Hippocampal formation (tissue), 2 donors: ENCODE measurements at places on chromosomes 7 and 10.

DNA sequence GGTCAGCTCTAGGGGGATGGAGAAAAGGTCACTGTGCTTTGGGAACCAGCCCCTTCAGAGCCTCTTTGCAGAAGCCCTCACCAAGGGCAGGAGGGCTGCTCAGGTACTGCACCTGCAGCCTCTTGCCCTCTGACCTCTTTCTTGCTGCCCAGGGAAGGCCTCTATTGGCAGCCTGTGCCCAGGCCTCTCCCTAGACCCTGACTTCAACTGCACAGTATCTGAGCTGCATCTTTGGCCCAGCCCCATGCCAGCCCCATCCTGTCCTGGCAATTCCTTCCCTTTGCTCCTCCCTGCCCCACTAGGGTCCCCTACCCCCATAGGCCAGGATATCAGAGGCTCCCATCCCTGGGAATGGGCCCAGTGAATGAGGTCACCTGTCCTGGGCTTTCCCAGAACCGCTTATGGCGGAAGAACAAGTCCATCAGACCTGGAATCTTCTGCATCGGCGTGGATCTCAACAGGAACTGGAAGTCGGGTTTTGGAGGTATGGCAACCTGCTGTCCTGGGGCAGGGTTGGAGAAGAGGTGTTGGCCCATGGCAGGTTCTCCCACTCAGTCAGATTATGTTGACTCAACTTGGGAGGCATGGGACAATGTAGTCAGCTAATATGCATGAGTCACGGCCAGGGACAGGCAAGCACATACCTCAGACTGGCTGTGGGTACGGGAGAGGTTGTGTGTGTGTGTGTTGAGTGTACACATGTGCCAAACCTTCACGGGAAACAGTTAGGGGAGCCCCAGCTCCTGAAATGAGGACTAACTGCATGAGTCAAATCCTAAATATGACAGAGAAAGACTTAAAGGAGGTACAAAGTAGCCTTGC, 17.1 kb upstream of the CPA1 start:
- no peak for DNase-seq

DNA sequence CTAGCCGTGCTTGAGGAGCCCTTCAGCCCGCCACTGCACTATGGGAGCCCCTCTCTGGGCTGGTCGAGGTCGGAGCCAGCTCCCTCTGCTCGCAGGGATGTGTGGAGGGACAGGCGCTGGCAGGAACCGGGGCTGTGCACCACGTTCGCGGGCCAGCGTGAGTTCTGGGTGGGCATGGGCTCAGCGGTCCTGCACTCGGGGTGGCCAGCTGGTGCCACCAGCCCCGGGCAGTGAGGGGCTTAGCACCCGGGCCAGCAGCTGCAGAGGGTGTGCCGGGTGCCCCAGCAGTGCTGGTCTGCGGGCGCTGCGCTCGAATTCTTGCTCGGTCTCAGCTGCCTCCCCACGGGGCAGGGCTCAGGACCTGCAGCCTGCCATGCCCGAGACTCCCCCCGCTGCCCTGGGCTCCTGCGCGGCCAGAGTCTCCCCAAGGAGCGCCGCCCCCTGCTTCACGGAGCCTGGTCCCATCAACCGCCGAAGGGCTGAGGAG, 90.8 kb upstream of the NRG3 start:
- DNase-seq, result no peak

GRCh38 chr10:47031211-47031900, 120.1 kb downstream of the PTPN20 start:
- no peak for DNase-seq

- DNase-seq, result no peak
Observed at GRCh38 chr10:18400201-18400905, 251.0 kb downstream of the NSUN6 start.

GRCh38 chr10:103350517-103351260, at the start of gene PCGF6:
Gene PCGF6, minus strand, starts transcription at chr10:103351140. Its CDS starts 74 bp downstream, at chr10:103351066.
- DNase-seq, result peak; percentile 74

DNA sequence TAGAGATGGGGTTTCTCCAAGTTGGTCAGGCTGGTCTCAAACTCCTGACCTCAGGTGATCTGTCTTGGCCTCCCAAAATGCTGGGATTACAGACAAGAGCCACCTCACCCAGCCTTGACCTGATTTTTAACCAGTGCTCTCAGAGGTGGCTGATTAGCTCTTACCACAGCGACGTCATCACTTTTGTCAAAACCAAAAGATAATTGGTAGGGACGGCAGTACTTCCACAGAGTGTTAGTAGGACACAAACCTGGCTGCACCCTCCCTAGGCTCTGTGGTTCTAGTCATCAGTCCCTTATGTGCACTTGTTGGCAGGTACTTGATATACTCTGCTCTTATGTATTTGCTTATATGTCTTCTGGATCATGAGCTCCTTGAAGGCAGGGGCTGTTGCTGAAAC, 74.0 kb downstream of the GPR141 start:
- DNase-seq, result no peak

DNA sequence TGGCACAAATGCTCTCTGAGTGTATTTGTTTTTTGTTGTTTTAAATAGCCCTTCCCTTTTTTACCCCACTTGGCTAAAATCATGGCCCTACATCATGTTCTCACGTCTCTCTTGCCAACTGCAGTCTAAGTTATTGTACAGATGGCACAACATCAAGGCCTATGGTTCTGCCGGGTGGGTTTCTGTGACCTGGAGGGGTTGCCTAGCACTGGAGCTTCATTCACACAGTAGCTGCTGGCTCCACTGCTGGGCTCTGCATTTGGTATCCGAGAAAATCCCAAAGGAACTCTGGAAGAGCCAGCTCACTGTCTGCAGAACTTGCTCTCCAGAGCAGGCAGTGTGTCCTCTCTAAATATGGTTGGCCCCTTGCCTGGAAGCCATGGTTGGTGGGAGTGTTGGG, 120.6 kb downstream of the LRRC4 start:
- DNase-seq, result no peak

- no peak for DNase-seq
Observed at GRCh38 chr7:149714910-149715471, 58.4 kb downstream of the ZNF467 start.

GRCh38 chr10:80015911-80016830, 62.3 kb upstream of the TMEM254 start:
- no peak for DNase-seq

- DNase-seq, result no peak
Observed at GRCh38 chr7:3239291-3239691, 61.8 kb upstream of the SDK1 start.

DNA sequence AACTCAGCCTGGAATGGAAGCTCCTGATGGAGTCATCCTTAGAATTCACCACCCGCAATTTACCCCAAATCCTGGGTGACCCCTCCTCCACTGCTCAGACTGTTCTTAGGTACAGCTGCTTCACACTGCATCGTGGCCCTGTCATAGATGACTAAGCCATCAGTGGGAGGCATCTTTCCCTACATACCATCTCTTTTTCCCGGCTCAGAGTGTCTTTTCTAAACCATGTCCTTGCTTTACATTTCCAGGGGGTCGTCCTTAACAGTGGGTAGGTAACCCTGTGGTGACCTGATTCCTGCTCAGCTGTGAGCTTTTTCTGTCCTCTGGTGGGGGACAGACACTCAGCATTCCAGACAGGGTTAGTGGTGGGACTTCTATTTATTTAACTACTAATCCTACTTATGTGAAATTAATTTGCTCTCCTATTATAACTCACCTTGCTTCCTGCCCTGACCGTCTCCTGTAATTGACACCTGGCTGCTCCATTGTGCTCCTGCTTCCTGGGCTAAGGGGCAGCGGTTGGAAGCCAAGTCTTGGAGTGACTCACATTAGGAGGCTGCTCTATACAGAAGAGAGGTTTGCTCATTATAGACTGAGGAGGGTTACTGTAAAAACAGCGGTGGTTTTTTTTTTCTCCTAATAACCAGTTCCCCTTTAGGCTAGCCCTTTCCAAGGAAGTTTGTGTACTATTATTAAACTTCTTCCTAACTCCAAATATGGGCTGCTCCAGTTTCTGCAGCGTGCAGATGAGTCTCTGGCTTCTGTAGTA, 40.6 kb downstream of the PYROXD2 start:
- DNase-seq, result no peak
